K562 (cell line): ENCODE measurements at places on chromosomes 3 and 15. TPM values are rescaled to one million over a fixed set of nuclear protein-coding genes. Genes with fewer than 3 reads are reported as not detected.

Gene PTPN9
- 17.1 and 20.4 TPM in 2 replicates for total RNA-seq

Gene RASGRF1
- total RNA-seq: 0.58 TPM in 1 of 2 replicates, not detected in the other

Gene PLIN1
- total RNA-seq: not detected in 2 replicates

Gene MME
- 2.1 and 2.5 TPM in 2 replicates for total RNA-seq

Gene SUCNR1
- 0.09 and 0.24 TPM in 2 replicates for total RNA-seq

Gene GUCA1C
- total RNA-seq: not detected in 2 replicates

Gene DTWD1
- 32.0 and 33.8 TPM in 2 replicates for total RNA-seq

Gene PLCH1
- total RNA-seq: 0.42 and 0.53 TPM in 2 replicates

Gene SLC12A8
- 0.33 TPM in 1 of 2 replicates, not detected in the other for total RNA-seq

Gene ONECUT1
- total RNA-seq: not detected in 2 replicates

Gene CMTM8
- total RNA-seq: not detected in 2 replicates

Gene IGDCC3
- total RNA-seq: 0.07 TPM in 1 of 2 replicates, not detected in the other

Gene EIF4A2
- total RNA-seq: 314 and 345 TPM in 2 replicates

Gene GAP43
- total RNA-seq: 0.11 TPM in 2 replicates

Gene CFAP44
- total RNA-seq: 1.2 and 1.5 TPM in 2 replicates

Gene GMPPB
- 16.4 and 17.4 TPM in 2 replicates for total RNA-seq

Gene TRA2B
- 244 and 254 TPM in 2 replicates for total RNA-seq

Gene ATP13A4
- 0.07 and 0.20 TPM in 2 replicates for total RNA-seq

Gene TGM5
- total RNA-seq: not detected in 2 replicates

Gene PLCL2
- 0.18 and 0.20 TPM in 2 replicates for total RNA-seq

Gene FBXL22
- not detected in 2 replicates for total RNA-seq

Gene CCR8
- not detected in 2 replicates for total RNA-seq

Gene MST1R
- total RNA-seq: 8.1 and 9.1 TPM in 2 replicates

Gene NUSAP1
- total RNA-seq: 143 and 152 TPM in 2 replicates

Gene ZNF385D
- 0.66 and 0.74 TPM in 2 replicates for total RNA-seq

Gene TMCO5A
- not detected in 2 replicates for total RNA-seq

Gene FOXL2NB
- 10.2 TPM in 2 replicates for total RNA-seq

Gene CAV3
- not detected in 2 replicates for total RNA-seq

Gene ADAMTS9
- total RNA-seq: 0.13 and 0.18 TPM in 2 replicates

Gene ITPKA
- 33.3 and 35.8 TPM in 2 replicates for total RNA-seq

Gene ZBTB20
- total RNA-seq: 1.6 and 2.8 TPM in 2 replicates

Gene ZNF106
- total RNA-seq: 43.3 and 43.8 TPM in 2 replicates

Gene CASR
- not detected in 2 replicates for total RNA-seq

Gene LTF
- 0.07 and 0.13 TPM in 2 replicates for total RNA-seq
